ENCODE measurements at places on chromosomes 16 and 17. TPM values are rescaled to one million over a fixed set of nuclear protein-coding genes. Genes with fewer than 3 reads are reported as not detected.

GRCh38 chr16:85777583-85778310, 21.6 kb downstream of the EMC8 start:
- H3K36me3 ChIP-seq, result peaks cover 56% of the 10 kb centered on the region
- no peak overlapping the region for H3K4me3 ChIP-seq
- no peaks in the 10 kb centered on the region for H3K27me3 ChIP-seq
- DNase-seq, result no peak

DNA sequence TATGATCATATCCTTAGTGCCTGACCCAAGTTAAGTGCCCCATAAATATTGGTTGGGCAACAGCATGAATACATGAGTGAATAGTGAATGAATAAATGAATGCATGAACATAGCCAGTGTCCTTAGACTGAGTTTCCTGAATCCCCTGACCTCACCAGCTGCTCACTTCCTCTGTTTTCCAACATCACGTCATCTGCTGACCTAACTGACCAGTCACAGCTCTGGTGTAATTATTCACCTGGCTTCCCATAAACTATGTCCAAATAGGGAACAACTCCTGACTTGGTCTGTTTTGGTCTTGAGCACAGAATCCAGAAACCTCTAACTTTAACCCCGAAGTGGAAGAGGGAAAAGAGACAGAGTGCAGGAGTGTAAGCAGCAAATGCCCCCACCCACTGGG, 83.4 kb downstream of the ASIC2 start:
- H3K36me3 ChIP-seq, result no peaks in the 10 kb centered on the region
- H3K27me3 ChIP-seq, result peaks cover 12% of the 10 kb centered on the region

GRCh38 chr17:41343029-41343428, 7.6 kb downstream of the KRT33A start:
- no peaks in the 10 kb centered on the region for H3K4me1 ChIP-seq
- no peak overlapping the region for H3K4me3 ChIP-seq
- H3K27ac ChIP-seq, result no peak overlapping the region
- H3K36me3 ChIP-seq, result no peaks in the 10 kb centered on the region

- no peak for DNase-seq
- no peaks in the 10 kb centered on the region for H3K27me3 ChIP-seq
- H3K36me3 ChIP-seq, result no peaks in the 10 kb centered on the region
Measured at GRCh38 chr17:72943826-72944689, 148.4 kb downstream of the SLC39A11 start.

DNA sequence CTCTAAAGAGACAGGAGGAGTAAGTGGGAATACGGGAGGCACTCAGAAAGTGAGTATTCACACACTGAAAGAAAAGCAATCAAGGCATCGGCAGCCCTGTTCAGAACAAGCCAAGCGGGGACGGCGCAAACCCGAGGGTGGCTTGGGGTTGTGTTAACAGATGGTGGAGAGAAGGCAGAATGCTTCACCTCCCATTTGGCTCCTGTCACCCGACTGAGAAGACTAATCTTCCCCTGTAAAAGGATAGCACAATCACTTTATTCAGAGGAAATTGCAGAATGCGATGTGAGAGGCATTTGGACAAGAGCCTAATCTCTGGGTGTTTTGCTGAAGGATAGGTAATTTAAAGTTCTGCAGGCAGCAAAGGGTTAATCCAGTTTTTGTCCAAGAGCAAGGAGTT, 119.3 kb upstream of the WSCD1 start:
- DNase-seq, result no peak
- H3K27me3 ChIP-seq, result no peaks in the 10 kb centered on the region
- H3K36me3 ChIP-seq, result no peaks in the 10 kb centered on the region
- H3K4me3 ChIP-seq, result no peak overlapping the region
- no peak overlapping the region for H3K27ac ChIP-seq

- no peak overlapping the region for H3K4me3 ChIP-seq
- no peaks in the 10 kb centered on the region for H3K27me3 ChIP-seq
- no peak overlapping the region for H3K27ac ChIP-seq
- no peaks in the 10 kb centered on the region for H3K4me1 ChIP-seq
Measured at GRCh38 chr17:57552114-57552624, 192.9 kb downstream of the CCDC182 start.

DNA sequence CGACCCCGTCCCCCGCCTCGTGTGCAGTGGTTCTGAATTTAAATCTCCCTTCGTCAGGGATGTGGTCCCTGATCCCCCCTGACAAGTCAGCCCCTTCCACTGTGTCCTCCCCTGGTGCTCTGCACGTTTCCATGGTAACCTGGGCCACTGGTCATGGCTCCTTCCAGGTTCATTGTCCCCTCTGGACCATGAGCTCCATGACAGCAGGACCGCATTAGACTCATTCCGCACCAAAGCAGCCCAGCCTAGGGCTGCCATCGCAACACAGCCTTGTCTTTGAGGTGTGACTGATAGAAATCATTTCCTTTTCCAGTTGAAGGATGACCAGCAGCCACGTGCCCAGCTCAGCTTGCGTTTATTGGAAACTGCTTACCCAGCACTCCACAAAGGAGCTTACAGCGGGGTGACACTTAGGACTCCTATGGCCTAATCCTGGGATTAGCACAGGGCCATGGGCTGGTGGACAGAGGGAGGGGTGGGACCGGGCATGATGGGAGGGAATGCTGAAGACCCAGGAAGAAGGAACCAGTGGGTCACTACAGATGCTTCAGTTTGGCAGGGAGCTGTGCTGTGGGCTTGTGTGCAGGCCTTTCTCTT, 7.6 kb downstream of the RCVRN start:
- DNase-seq, result no peak
- peaks cover 7% of the 10 kb centered on the region for H3K27me3 ChIP-seq
- no peaks in the 10 kb centered on the region for H3K4me1 ChIP-seq
- H3K27ac ChIP-seq, result no peak overlapping the region
- no peaks in the 10 kb centered on the region for H3K36me3 ChIP-seq
- H3K4me3 ChIP-seq, result no peak overlapping the region

DNA sequence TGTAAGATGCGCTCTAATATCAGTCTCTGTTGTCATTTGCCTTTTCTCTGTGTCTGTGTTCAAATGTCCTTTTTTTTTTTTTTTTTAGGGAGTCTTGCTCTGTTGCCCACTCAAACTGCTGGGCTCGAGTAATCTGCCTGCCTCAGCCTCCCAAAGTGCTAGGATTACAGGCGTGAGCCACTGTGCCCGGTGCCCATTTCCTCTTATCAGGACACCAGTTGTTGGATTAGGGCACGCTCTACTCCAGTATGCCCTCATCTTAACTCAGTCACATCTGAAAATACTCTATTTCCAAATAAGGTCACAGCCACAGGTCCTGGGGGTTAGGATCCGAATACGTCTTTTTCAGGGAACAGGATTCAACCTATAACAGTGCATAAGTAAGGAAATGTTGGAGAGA, 1.9 kb upstream of the TRIM47 start:
- H3K4me1 ChIP-seq, result peaks cover 18% of the 10 kb centered on the region
- no peaks in the 10 kb centered on the region for H3K27me3 ChIP-seq
- DNase-seq, result no peak

GRCh38 chr17:9181640-9182039, 160.3 kb downstream of the NTN1 start:
- H3K4me1 ChIP-seq, result peaks cover 11% of the 10 kb centered on the region
- no peak overlapping the region for H3K4me3 ChIP-seq
- DNase-seq, result no peak
- H3K27ac ChIP-seq, result no peak overlapping the region
- H3K27me3 ChIP-seq, result no peaks in the 10 kb centered on the region

DNA sequence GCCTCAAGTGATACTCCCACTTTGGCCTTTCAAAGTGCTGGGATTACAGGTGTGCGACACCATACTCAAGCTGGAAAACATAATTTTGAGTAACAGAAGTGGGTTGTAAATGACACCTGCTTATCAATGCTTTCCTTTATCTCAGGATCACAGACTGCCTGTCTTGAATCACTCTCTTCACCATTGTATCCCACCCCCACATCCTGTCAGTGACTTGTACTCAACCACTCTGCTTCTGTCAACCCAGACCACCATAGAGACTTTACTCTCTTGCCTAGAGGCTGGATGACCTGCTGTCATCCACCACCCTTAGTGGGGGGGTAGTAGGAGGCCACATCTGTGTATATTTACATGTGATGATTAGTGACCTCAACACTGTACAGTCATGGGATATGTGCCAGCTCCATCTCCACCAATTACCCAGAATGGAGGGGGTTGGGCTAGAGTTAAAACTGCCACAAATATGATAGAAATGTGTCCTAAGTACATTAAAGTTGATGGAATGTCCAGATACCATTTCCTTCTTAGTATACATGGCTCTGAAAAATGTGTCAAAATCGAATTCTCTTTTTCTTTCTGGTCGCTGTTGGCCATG, 338.7 kb downstream of the GRIN2A start:
- no peaks in the 10 kb centered on the region for H3K27me3 ChIP-seq
- H3K36me3 ChIP-seq, result no peaks in the 10 kb centered on the region
- H3K4me3 ChIP-seq, result no peak overlapping the region

GRCh38 chr16:54282928-54283724, 3.5 kb downstream of the IRX3 start:
- peak overlapping the region; percentile 98 for H3K27ac ChIP-seq
- no peaks in the 10 kb centered on the region for H3K36me3 ChIP-seq
- H3K4me3 ChIP-seq, result peak overlapping the region; percentile 93
- H3K4me1 ChIP-seq, result peaks cover 17% of the 10 kb centered on the region
- peak; percentile 42 for DNase-seq

DNA sequence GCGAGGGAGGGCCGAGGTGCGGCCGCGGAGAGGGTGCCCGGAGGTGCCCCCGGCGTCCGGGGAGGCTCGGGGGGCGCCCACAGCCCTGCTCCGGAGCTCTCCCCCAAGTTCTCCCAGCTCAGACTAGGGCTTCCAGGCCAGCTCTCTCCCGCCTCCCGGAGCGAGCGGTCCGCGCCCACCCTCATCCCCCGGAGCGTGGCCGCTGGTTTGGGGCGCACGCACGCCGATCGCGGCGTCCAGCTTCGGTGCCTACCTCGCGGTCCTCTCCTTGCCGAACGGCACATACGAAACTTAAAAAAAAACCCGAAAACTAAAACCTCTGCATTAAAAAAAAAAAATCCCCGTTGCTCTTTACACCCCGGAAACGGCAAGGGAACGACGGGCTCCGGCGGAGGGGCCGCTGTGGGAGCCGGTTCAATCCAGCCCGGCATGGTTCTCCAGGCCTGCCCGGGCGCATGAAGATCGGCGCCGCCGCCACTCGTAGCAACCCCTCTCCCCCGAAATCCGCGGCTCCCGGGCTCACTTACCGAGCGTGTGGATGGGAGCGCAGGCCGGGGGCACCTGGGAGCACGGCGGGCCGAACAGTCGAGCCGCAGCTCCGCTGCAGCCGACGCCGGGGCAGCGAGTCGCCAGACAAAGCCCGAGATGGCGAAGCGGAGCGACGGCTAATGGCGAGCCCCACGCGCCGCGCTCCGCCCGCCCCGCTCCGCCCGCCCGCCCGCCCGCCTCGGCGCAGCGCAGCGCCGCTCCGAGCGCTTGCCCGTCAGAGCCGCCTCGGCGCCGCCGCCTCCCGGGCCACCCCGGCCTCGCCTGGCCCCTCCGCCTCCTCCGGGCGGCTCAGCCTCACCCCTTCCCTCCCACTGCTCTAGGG, 973 bp upstream of the UBTF start:
- H3K4me3 ChIP-seq, result peak overlapping the region; percentile 79
- H3K4me1 ChIP-seq, result peaks cover 39% of the 10 kb centered on the region
- DNase-seq, result peak; percentile 77
- no peaks in the 10 kb centered on the region for H3K27me3 ChIP-seq

DNA sequence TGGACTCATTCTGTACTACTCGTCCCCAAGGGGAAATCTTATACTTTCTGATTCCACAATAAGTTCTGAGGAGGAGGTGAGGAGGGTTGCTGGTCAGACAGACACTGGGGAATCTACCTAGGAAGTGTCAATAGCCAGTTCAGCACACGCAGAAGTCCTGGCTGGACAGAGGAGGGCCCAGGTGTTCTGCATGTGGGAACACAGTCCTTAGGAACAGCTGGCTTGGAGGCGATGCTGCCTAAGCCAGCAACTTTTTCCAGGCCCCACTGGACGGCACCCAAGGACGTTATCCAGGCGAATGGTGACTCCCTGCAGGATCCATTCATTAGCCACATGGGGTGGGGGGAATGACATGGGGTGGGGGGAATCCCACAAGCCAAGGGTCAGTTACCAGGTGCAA, 29.9 kb upstream of the WFIKKN2 start:
- no peak overlapping the region for H3K27ac ChIP-seq
- H3K4me1 ChIP-seq, result no peaks in the 10 kb centered on the region
- DNase-seq, result no peak

DNA sequence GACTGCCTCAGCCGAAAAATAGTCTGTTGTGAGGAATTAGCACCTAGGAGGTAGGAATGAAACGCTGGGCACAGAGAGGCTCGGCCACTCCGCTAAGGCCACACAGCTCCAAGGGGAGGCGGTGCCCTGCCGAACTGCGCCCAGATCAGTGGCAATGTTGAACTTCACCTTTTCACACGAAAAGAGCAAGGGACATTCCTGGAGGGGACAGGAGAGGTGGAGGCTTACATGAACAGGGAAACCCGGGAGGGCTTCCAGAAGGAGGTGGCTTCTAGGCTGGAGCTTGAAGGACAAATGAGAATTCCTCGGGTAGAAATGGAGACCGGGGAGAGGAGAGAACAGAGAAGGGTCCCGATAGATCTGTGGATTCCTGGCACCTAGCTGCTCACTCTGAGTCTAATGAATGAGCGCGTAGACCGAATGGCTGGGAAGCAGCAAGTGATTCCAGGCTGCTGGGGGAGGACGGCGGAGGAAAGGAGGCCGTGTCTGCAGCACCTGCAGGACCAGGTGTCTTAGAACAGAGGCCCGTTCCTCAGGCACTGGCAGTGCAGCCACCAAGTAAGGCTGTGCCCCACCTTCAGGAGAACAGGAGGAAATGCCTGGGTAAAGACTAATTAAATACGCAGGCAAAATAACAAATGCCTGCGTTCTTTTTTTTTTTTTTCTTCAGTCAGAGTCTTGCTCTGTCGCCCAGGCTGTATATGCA, 722 bp upstream of the SLC38A10 start:
- DNase-seq, result no peak
- H3K27ac ChIP-seq, result peak overlapping the region; percentile 97
- peak overlapping the region; percentile 90 for H3K4me3 ChIP-seq
- no peaks in the 10 kb centered on the region for H3K36me3 ChIP-seq
- H3K27me3 ChIP-seq, result no peaks in the 10 kb centered on the region
- H3K4me1 ChIP-seq, result peaks cover 42% of the 10 kb centered on the region

The FBXO39 gene
- 0.19 TPM for total RNA-seq

The ZPBP2 gene
- not detected for total RNA-seq

The SLC52A1 gene
- total RNA-seq, result not detected

The TBC1D26 gene
- not detected for total RNA-seq

The RUNDC3A gene
- total RNA-seq, result 0.27 TPM

The WNT3 gene
- 1.7 TPM for total RNA-seq

The KRTAP2-1 gene
- not detected for total RNA-seq

The SPNS3 gene
- total RNA-seq, result 1.9 TPM

Data from heart left ventricle (tissue), 16 donors.